ENCODE measurements at places on chromosomes 1 and 21.

- DNase-seq = no peak
Measured at GRCh38 chr1:202282025-202282371, 59.7 kb downstream of the UBE2T start.

GRCh38 chr1:202220733-202221132 lies 27.1 kb downstream of the LGR6 start:
- DNase-seq = no peak

DNA sequence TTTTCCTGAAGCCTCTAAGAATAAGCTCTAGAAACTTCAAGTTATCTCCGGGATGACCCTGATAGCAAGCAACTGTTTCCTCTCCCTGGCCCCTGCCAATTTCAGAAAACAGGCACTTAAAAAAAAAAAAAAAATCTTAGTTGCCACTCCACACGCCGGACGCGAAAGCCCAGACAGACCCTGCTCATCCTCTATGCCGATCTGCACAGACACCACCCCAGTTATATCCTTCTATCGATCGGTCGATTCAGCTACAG lies 1.7 kb downstream of the ANP32E start:
- DNase-seq = no peak

DNA sequence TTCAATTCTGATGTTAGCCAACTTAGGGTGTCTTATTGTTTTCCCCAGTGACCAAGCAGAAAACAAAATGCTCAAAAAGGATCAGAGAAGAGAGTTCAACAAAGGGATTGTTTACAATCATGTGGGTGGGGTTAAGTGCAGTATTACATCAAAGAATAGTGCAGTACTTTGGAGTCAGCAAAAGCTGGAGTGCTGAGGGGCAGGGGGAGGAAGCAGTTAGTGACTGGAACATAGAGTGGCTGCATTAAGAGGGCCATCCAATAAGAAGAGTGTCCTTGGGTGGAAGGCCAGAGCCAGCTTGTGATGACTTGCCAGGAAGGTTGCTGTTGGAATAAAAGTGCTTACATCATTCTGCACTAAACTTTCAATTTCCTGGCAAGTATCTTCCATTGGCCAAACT lies 175.5 kb downstream of the CYYR1 start:
- no peak for DNase-seq

GRCh38 chr1:244114892-244115291 lies 63.8 kb downstream of the ZBTB18 start:
- no peak for DNase-seq

GRCh38 chr1:40833979-40834378 lies 28.2 kb downstream of the CITED4 start:
- no peak for DNase-seq

DNA sequence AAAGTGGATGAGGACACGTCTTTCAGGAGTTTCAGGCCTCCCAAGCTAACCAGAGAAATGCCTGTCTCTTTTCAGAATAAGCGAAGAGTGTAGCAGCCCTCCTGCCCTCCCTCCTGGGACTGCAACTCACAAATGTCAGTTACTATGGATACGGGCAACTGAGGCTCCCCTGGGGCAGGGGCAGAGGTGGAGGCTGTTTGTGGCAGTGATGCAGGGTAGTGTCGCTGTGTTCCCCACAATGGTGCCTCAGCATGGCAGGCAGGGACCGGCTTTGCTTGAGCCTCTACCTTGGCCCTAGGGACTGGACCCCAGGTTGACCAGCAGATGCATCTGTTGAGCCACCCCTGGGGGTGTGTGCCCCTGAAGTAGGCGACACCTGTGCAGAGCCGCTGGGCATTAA lies 10.2 kb downstream of the NFASC start:
- no peak for DNase-seq

- DNase-seq = no peak
Measured at GRCh38 chr1:51867479-51868232, 10.9 kb downstream of the NRDC start.

GRCh38 chr1:94608142-94608851 lies 66.7 kb upstream of the F3 start:
- DNase-seq = no peak

GRCh38 chr1:101483982-101484688 lies 247.3 kb downstream of the S1PR1 start:
- no peak for DNase-seq

DNA sequence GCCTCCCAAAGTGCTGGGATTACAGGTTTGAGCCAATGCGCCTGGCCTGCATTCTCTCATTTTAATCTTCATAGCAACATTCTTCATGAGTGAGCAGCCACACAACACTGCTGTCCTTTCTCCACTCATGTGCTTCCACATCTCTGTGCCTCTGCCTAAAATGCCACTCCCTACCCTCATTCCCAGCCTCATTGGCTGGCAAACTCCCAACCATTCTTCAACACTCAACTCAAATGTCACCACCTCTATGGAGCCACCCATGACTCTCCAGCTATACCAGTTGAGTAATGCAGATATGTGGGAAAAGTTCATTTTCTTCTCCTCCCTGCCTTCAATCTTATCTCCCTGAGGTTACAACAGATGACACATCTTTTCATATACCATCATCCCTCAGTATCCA lies 53.9 kb upstream of the ZC3H12A start:
- no peak for DNase-seq

- DNase-seq = no peak
Measured at GRCh38 chr1:47967864-47968555, 29.2 kb downstream of the TRABD2B start.

DNA sequence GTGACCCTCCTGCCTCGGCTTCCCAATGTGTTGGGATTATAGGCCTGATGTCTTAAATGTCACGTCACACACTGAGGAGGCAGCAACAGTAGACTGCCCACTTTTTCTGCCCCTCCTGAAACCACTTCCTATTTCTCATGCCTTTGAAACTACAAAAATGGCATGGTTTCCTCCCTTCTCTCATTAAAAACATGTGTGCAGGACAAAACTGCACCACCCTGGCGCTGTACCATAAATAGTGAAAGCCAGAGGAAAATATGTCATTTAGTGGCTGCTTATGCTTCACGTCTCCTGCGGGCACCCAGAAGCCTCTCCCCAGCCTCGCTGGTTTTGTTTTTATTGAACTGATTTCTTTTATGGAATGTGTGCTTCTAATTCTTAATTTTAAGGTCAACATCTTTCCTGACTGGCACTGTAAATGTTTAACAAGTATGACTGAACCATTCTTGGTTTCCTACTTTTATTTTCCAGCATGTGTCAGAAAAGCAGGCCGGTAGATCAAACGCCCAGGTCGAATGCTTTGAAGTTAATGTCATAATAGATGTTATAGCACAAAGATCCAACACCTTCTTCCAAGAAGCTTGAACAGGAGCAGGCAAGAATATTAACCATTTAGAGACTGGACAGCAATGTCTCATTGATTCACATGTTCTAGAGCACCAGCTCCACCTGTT lies 59.6 kb upstream of the C1orf87 start:
- no peak for DNase-seq

DNA sequence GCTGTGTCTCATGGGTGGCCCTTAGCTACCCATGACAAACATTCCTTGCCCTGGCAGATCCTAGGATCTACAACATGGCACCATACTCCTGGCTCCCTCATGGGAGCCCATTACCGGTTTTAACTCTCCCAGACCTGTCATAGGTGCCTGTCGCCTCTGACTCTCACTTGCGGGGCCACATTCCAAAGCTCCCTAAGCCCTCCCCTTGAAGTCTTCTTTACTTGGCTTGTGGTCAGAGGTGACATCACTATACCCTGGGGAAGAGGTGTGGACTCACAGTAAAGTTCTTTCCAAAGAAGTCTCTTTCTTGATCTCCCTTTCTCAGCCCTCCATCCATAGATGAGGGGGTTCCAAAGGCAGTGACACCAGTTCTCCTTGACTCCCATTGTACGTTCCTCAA lies 5.4 kb upstream of the SLAMF9 start:
- no peak for DNase-seq

DNA sequence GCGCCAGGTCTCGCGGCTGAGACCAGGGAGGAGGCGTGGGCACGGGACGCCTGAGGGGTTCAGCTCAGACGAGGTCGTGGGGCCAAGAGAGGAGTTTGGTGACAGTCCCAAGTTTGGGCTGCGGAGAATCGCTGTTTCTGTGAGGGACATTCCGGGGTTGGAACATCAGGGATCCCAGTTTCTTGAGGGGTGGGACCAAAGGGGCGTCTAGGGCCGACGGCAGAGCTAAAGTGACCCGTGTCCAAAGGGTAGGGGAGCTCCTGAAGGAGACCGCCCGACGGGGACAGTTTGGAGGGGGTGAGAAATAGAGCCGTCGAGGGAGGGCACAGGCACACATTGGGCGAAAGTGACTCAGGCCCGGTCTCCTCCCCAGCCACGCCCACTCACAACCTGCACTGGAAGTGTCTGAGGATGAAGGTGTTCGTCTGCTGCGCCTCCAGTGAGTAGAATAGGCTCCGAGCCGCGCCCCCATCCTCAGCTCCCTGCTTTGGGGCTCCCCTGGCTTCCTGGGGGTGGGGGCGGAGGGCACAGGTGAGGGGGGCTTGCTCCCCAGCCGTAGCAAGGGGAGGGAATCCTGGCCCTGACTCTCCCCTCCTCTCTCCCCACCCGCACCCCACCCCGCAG lies 7.0 kb downstream of the EFNA3 start:
- peak; percentile 74 for DNase-seq

DNA sequence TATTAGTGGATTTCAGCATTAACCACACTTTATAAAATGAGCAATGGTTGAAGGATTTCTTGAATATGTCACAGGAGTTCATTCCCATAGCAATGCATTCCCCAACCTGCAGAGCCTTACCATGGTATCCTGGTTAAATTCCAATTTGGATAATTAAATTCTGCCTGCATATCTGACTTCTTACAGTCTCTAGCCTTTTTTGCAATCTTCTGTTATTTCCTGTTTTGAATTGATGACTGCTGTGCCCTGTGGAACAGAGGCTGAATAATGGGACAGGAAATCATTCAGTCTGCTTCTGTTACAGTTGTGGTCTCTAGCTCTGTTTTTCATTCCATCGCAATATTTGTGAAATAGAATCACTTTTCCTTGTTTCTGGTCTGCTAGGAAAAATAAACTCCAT lies 1823.9 kb downstream of the PLA2G4A start:
- no peak for DNase-seq

DNA sequence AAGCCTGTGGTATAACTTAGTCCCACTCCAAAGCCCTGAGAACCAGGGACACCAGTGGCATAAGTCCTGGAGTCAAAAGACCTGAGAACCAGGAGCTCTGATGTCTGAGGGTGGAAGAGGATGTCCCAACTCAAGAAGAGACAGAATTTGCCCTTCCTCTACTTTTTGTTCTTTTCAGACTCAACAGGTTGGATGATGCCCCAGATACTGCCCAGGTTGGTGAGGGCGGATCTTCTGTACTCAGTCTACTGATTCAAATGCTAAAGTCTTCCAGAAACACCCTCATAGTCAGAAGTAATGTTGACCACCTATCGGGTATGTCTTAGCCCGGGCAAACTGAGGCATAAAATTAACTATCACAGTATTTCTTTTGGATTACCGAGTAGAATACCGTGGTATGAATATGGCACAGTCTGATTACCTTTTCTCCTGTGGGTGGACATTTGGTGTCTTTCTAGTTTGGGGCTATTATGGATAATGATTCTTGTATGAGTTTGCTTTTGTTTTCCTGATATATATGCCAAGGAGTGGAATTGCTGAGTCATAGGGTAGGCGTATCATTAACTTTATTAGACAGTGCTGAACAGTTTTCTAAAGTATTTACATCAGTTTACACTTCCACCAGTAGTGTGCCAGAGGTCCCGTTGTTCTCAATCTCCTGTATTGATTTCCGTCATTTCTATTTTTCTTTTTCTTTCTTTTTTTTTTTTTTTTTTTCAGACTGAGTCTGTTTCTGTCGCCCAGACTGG lies 3.2 kb upstream of the CHAF1B start:
- DNase-seq = no peak

DNA sequence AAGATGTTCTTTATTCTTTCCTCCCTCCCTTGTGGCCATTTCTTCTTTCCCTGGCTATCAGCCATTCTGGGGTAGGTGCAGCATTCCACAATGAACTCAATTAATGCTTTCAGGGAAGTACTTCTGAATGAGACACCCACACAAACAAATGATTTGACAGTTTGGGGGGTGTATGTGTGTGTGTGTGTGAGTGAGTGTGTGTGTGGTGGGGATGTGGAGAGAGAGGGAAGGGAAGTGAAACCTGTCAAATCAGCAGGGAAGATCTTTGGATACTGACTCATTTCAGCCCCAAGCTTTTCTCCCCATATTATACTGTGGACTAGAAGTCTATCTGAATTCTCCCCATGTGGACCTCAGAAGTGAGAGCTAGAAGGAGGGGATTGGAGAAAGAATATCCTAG lies 154.9 kb upstream of the CD34 start:
- DNase-seq = no peak

DNA sequence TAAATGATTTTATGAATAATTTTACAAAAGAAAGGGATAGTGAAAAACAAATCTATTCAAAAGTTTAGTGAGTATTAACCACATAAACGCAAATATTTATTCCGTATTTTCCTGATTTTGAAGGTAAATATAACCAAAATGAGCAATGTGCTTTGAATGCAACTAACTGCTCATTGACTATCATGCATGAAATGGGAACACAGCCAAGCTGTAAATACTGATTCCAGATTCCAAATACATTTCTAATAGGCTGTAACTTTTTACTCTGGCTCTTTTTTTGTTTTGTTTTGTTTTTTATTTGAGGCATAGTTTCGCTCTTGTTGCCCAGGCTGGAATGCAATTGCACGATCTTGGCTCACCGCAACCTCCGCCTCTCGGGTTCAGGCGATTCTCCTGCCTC lies 41.8 kb downstream of the SELENOF start:
- no peak for DNase-seq

DNA sequence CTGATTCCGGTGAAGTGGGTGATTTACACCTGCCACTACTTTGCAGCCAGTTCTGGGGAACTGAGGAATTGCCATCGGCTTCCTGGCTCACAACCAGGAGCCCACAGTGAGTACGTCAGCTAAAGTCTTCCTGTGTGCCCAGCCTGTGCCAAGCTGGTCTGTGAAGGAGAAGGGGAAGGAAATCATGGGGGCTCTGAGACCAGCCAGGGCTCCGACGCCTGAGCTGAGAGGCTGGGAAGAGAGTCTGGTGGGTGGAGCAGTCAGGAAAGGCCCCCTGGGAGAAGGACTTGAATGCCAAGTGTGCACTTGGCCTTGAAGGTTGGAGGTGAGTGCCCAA lies 1.2 kb downstream of the LURAP1 start:
- no peak for DNase-seq

DNA sequence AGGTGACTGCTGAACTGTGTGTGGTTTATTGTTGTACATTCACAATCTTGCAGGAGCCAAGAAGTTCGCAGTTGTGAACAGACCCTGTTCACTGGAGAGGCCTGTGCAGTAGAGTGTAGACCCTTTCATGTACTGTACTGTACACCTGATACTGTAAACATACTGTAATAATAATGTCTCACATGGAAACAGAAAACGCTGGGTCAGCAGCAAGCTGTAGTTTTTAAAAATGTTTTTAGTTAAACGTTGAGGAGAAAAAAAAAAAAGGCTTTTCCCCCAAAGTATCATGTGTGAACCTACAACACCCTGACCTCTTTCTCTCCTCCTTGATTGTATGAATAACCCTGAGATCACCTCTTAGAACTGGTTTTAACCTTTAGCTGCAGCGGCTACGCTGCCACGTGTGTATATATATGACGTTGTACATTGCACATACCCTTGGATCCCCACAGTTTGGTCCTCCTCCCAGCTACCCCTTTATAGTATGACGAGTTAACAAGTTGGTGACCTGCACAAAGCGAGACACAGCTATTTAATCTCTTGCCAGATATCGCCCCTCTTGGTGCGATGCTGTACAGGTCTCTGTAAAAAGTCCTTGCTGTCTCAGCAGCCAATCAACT lies 6.4 kb upstream of the PIGV start:
- no peak for DNase-seq

- no peak for DNase-seq
Measured at GRCh38 chr21:32306021-32306780, 7.5 kb downstream of the MRAP start.

- DNase-seq = peak; percentile 16
Measured at GRCh38 chr1:23530087-23530746, 816 bp downstream of the E2F2 start.

Measured in T-helper 9 cell (primary cell).